Midbrain (tissue), 1 donor: ENCODE measurements at places on chromosomes 7 and 10.

DNA sequence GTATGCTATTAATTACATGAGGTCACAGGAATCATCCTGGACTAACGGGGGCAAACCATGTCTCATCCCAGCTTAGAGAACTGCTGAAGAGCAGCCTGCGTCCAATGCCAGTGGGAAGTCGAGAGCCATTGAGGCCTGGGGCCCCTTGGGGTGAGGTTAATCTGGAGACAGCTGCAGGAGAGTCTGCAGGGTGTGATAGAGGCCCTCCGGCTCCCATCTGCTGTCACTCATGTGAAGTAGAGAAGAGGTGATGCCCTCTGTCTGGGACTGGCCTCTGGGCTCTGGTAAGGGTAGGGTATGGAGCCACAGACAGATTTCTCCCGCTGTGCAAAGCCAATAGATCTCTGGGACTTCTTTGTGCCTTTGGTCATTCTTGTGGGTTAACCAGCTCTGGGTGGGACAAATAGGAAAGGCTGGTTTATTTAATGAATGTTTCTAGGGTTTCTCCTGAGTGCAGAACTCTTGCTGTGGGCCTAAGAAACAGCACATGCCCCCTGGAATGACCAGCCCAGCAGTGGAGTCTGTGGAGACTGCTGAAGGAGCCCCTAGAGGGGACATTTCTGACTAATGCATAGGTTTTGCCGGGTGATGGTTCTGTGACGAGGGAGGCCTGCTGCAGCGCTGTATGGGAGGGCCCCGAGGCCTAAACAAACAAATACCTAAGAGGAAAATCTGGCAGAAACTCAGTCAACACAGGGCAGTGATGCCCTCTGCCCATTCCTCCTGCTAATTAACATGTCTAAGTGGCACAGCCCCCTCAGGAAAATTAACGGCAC is 34.5 kb downstream of the CRHR2 start:
- no peak for DNase-seq

- DNase-seq = no peak
Measured at GRCh38 chr7:94706996-94707740, 51.2 kb upstream of the SGCE start.

DNA sequence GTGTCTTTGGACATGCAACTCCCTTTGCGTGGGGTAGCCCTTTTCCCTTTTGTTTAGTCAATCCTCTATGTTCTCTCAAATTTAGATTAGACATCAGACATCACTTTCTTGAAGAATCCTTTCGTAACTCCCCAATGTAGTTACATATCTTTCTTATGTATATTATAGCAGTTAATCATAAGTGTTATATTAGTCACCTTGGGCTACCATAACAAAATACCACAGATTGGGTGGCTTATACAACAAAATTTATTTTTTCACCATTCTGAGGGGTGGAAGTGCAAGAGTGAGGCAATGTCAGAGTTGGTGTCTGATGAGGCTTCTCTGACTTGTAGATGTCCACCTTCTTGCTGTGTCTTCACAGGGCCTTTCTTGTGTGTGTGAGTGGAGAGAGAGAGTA is 105.7 kb downstream of the PHTF2 start:
- no peak for DNase-seq

DNA sequence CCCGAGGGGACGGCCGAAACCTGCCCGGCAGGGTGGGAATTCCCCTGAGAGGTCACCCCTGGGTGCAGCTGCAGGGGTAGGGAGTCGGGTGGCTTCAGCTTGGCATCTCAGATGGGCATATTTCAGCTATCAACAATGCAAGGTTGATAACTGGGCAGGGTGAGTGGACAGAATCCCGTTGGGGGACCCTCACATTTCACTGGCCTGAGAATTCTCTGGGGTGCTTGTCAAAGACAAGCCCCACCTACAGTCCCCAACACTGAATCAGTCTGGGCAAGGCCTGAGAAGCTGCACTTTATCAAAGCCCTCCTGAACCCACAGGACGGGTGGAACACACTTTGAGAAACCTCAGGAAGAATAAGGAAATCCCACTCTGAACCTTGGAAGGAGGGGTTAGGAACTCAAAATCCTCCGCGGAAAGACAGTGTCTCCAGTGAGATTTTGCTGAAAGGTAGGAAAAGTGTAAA is 3.1 kb downstream of the RGS10 start:
- DNase-seq = no peak

GRCh38 chr10:73494213-73494612 is 1.6 kb downstream of the PPP3CB start:
- no peak for DNase-seq

DNA sequence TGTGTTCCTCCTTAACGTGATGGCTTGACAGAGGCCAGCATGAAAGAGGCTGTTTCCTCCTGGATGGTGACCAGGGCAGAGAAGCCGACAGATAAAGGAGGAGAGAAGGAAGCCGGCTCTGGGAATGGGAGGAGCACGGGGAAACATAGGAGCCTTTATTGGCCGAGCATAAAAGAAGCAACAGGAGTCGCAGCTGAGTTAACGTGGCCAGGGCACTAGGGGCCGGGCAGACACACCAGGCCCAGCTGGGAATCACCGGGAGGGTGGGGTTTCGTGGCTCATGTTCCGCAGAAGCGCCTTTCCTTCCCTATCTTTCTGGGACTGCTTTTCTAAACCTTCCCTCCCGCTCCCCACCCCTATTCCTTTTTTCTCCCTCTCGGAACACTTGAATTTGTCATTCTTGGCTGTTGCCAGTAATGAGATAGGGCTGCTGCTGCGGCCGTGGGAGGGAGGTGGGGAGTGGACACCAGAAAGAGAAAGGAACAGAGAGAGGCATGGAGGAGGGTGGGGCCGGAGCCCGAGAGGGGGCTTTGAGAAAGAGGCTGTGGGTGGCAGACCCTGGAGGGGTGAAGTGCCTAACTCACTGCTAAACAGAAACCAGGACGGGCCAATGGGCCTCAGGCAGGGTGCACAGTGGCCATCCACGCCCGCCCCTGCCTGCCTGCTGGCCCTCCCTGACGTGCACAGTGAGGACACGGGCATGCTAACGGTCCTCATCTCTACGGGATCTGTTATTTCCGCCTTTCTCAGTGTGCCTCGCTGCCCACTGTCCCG is 65.2 kb downstream of the COL13A1 start:
- no peak for DNase-seq

GRCh38 chr7:67267914-67268313 is 271.3 kb downstream of the TYW1 start:
- DNase-seq = no peak

- DNase-seq = peak; percentile 88
Measured at GRCh38 chr7:74289018-74289658, at the start of gene CLIP2. TSS of gene CLIP2 (plus strand) at chr7:74289407. CDS start at chr7:74317547, 28,140 bp downstream.

DNA sequence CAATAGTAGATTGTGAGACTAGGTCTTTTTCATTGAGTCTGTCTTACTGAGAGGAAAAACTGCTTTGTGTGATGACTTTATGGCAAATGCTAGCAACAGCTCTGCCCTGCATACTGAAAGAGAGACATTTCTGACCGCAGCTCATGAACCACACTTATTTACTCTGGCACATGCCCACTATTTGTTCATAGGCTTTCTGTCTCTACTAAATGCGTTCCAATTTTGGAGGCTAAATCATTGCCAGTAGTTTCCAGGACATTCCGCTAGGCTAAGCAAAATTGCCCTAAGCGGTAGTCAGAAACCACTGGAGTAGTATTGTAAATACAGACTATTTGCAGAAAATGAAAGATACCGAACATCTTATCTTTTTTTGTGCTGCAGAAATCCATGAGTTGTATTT is 55.6 kb upstream of the DLX6 start:
- DNase-seq = peak; percentile 3

- no peak for DNase-seq
Measured at GRCh38 chr7:144549861-144550260, 146.4 kb upstream of the NOBOX start.

GRCh38 chr7:6116211-6116610 is 85.0 kb downstream of the ANKRD61 start:
- no peak for DNase-seq

DNA sequence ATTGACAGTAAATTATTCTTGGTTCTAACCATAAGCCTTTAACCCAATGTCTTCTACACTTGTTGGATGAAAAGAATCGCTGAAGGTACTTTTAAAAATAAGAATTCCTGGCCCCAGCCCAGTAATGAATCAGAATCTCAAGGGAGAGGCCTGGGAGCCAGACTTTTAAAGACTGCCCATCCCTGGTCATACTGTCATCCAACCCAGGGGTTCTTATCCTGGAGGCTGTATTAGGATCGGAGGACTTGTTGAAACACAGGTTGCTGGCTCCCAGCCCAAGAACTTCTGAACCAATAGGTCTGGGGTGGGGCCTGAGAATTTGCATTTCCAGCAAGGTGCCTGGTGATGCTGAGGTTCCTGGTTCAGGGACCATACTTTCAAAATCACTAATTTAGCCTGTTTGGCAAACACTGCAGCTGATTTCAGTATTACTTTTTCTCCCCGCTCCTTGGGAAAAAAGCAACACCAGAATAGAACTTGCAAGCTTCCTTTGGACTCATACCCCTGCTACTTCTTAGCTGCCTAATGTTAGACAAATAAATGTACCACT is 79.5 kb upstream of the FAM133B start:
- DNase-seq = no peak

- DNase-seq = no peak
Measured at GRCh38 chr10:124742413-124743190, 1.6 kb downstream of the FAM53B start.

DNA sequence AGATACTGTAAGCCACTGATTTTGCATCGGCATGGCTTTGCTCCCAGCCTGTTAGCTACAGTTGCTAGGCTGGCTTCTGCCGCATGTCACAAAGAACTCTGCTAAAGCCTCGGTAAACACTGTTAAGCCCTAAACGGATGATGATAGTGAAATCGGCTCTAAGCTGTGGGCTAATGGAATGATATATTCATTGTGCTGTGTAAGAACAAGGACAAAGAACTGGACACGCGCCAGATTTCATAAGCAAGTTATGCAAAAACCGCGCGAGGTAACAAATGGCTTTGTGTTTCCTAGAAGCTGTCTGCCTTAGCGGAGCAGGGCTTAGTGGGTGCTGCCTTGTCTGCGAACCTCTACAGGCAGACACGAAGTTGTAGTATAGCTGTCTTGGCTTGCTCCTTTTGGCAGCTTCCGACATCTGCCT is 331.3 kb upstream of the COBL start:
- DNase-seq = peak; percentile 62

DNA sequence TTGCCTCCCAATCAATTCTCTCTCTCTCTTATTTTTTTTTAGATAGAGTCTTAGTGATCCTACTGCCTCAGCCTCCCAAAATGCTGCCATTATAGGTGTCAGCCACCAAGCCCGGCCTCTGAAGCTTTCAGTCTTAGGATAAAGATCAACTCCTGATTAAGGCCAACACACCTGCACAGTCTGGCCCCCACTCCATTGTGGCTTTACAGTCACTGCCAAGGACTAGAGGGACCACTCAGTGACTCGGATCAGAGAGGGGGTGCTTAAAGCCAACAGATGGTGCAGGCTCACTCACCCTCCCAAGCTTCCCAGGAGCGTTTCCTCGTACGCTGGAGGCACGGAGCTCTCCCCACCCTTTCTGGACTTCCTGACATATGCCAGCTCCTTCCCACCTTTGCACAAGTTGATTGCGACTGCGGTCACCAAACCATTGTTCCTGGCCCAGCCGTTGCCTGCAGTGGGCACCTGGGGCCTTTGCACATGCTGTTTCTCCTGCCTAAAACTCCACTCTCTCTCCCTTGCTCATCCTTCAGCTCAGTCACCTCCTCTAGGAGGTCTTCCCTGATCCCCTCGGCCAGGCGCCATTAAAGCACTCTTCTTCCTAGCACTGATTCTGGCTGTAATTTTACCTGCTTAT is 1.7 kb upstream of the CDH23 start:
- DNase-seq = no peak

- no peak for DNase-seq
Measured at GRCh38 chr7:30479202-30480120, 877 bp upstream of the NOD1 start.

- DNase-seq = no peak
Measured at GRCh38 chr7:69260023-69260422, 338.3 kb upstream of the AUTS2 start.

GRCh38 chr7:139682136-139683013 is 95.4 kb downstream of the HIPK2 start:
- no peak for DNase-seq

GRCh38 chr7:77453531-77453930 is 37.4 kb upstream of the GSAP start:
- peak; percentile 29 for DNase-seq

GRCh38 chr10:31595992-31596391 is 277.0 kb downstream of the ZEB1 start:
- no peak for DNase-seq

DNA sequence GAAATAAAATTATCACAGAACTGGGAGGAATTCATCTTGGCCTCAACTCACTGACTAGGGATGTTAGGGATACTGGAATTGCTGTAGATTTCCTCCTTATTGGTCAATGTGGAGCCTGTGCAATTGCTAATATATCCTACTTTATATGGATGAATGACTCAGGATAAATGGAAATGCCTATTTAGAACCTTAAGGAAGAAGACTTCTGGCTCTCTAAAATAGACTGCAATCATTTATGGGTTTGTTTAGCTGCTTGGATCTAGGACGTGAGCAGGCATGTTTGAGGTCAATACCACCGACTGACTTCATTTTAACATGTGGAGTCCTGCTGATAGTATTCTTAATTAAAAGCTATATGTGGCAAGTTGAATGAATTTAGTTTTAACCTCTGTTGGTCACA is 1040.1 kb upstream of the LRRN3 start:
- DNase-seq = no peak

- DNase-seq = no peak
Measured at GRCh38 chr7:124796771-124797170, 31.2 kb upstream of the GPR37 start.

- DNase-seq = no peak
Measured at GRCh38 chr7:94431619-94432280, 37.1 kb downstream of the COL1A2 start.

DNA sequence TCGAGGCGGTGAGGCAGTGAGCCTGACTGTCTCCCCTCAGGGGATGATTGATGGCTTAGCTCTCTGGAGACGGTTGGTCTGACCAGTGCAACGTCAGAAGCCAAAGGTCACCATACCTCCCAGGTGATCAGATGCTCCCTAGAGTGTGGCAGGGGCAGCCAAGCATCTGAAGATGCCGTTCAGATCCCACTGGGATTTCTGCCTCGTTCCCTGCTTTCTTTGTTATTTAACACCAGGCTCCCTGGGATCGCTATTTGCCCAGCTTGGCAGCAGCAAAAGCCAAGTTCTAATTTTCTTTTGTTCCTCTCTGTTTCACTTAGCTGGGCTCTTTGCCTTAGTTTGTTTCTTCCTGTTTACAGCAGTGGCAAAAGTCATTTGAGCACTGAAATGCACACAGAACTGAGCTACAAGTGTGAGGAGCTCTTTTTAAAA is 53.5 kb upstream of the SVIL start:
- DNase-seq = peak; percentile 23
